Activated CD8-positive, alpha-beta memory T cell treated with anti-CD3 and anti-CD28 coated beads for 1 hour (primary cell): ENCODE measurements at places on chromosomes 5 and 9.

DNA sequence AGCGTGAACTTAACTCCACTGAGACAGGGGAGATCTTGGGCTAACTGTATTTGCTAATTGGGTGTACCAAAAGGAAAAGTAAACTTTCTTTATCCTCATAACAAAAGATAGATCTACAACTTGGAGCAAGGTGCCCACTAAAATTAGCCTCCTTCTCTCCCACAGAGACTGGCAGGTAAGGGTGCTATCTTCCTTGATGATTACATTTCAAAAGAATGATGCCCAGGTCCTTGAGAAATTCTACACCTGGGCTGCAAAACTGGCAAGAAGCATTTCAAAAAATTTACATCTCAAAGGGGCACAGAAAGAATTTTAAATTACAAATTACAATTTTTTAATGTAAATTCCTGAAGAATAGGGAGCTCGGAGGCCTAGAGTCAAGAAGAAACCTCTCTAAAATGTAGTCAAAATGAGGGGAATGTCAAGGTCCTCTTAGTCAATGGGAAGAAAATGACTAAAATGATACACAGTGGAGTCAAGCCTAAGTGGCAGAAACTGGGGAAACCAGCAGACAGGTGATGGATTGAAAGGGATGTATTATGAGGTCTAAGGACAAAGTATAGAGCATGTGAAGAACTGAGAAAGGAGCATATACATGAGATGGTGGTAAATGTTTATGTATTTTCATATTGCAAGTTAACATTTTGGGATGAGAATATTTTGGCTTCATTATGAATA, 348.3 kb upstream of the TUSC1 start:
- DNase-seq: no peak

GRCh38 chr9:99024959-99025358, 80.0 kb upstream of the TGFBR1 start:
- DNase-seq: no peak

DNA sequence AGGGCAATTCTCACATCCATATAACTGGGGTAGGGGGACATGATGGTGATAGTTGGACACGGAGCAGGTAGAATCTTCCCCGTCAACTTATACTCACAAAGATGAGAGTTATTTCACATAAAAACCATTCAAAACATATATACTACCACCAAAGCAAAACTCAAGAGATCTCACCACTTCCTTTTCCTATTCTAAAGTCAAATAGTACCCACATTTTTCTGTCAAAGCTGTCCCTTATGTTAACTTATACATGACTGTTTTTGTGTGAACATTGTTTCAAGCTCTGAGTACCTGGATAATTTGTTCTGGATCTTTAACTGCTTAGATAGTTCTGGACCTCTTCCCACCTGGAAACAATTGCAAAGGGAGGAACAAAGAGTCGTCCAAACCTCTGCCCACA, 95.5 kb upstream of the MAN2A1 start:
- no peak for DNase-seq

- DNase-seq: no peak
Observed at GRCh38 chr5:53613536-53613935, 53.1 kb downstream of the NDUFS4 start.

DNA sequence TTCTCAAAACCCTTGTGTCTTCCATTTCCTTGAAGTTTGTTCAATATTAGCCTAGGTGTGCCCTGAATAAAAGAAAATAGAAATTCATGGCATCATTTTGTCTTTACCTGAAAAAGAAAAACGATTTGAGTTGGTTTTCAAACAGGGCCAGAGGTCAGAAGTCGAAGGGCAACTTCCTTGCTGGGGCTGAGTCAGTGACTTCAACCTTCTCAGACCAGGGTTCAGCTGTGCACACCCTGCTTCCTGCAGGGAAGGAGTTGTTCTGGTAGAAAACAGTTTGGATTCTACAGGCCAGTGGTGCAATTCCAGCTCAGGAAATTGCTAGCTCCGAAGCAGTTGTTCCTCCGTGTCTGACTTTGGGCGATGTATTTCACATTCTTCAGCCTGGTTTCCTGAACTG, 132.1 kb upstream of the SLC30A5 start:
- DNase-seq: no peak

DNA sequence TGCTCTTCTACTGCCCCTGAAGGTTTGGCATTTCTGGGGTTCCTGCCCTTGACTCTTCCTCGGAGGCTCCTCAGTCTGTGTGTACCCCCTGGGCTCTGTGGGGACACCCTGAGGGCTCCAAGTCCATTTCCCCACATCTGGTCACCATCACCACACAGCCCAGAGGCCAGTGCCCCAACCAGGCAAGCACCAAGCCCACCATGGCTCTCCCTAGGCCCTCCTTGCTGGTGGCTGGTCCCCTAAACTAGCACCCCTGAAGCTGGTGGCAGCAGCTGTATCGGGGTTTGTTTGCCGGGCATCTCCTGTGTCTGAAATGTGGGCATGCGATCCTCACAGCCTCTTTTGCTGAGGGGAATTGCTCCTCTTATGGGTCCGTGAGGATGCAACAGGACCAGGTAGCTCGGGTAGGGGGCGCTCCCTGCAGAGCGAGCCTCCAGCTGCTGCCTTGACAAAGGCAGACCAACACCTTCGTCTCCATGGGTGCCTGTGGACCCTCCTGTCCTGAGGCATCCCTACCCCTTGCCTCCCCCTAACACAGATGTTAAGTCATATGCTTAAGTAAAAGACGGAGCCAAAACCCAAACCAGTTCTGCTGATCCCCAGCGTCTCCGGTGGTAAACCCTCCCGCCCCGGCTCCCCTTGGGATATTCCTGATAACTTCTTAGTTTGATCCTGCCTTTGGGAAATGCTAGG, 138.9 kb upstream of the IRX4 start:
- DNase-seq: no peak
